ENCODE measurements at places on chromosomes 13 and 19. TPM values are rescaled to one million over a fixed set of nuclear protein-coding genes. Genes with fewer than 3 reads are reported as not detected.

Gene CYP2B6
- not detected for total RNA-seq

Gene CLASRP
- 12.3 TPM for total RNA-seq

Gene LIPE
- 1.1 TPM for total RNA-seq

Gene SCGB2B2
- 0.26 TPM for total RNA-seq

Gene VSTM2B
- not detected for total RNA-seq

Gene TEX101
- total RNA-seq, result not detected

Data from bronchial smooth muscle cell (primary cell).